ENCODE measurements at places on chromosomes 4 and X.
A peak's percentile ranks its signal among the peaks of the same experiment; 100 is the strongest.

DNA sequence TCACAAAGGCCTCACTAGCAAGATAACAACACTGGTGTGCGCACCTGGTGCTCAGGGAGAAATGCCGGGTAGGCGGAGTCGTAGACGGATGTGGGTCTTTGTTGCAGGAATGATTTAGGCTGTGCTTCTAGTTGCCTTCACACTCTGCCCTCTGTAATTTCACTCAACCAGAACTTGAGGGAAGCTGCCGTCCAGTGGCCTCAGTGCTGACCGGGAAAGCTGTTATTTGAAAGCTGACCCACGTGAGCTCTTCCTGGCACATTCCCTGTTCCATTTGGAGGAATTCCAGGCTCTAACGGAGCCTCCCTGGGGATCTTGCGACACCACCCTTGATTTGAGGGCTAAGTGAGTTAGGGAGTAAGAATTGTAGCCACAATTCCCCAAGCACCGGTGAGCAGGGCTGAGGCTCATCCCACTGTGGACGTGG is 15.9 kb downstream of the SH3TC1 start:
- no peak for DNase-seq

- peak; percentile 7 for DNase-seq
Observed at GRCh38 chrX:153794897-153795816, 689 bp downstream of the SSR4 start.

DNA sequence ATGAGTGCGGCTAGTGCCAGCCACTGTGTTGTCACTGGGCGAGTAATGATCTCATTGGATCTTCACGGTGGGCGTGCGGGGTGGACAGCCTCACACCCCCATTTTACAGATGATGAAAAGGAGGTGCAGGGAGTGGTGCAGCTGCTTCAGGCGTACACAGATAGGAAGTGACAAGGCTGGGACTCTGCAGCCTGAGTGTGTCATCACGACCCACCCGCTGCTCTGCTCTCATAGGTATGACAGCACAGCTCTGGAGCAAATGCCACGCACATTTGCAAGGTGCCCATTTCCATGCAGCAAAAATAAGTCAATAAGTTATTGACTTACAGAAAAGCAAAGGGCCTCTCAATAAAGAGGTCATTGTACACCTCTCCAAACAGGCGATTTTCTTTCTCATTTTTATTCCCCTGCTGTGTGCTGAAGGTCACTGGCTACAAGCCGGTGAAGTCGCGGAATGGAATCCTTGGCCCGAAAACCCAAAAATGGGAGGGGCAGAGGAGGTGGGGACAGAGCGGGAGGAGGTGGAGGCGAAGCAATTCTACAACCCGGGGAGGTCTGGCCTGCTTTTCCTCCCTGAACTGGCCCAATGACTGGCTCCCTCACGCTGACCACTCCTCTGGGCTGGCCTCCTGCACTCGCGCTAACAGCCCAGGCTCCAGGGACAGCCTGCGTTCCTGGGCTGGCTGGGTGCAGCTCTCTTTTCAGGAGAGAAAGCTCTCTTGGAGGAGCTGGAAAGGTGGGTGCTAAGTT is at the start of gene SOD3:
Gene SOD3 (plus strand): TSS at position 658 of the 750 bp plus-strand sequence. CDS start 3,949 bp downstream, outside the sequence.
- no peak for DNase-seq

DNA sequence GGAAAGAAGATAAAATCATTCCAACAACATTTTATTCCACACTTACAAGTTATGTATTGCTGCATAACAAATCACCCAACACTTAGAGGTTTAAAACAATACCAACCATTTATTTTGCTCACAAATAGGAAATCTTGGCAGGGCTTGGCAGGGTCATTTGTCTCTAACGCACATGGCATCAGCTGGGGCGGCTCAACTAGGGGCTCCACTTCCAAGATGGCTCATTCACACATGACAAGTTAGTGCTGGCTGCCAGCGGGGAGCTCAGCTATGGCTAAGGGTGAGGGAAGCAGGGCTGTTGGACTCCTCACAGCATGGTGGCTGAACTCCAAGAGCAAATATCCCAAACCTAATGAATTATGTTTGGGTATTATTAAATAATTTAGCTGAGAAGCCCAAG is 377.0 kb downstream of the ZNF674 start:
- no peak for DNase-seq

DNA sequence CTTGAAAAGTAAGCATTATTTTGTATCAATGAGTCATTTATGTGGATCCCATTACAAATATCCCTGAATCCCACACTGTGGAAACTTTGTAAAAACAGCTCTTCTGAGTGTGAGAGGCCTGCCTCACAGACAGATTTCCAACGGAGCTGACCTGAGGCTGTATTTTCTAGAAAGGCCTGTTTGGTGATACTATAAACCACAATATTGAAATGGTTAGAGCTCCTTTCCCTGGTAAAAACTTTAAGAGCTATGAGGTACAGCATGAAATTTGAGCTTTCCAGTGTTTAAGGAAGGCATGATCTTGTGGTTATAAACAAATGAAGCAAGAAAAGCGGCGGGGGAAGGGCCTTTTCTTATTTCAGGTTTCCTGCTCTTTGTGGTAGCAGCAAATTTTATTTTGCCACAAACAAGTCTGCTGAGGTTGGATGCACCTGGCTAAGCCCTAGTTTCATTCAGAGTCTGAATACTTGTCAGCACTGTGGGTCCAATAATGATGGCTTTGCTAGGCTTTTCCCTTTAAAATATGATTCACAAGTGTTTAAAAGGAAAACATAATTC is 86.8 kb upstream of the ETNPPL start:
- peak; percentile 13 for DNase-seq

DNA sequence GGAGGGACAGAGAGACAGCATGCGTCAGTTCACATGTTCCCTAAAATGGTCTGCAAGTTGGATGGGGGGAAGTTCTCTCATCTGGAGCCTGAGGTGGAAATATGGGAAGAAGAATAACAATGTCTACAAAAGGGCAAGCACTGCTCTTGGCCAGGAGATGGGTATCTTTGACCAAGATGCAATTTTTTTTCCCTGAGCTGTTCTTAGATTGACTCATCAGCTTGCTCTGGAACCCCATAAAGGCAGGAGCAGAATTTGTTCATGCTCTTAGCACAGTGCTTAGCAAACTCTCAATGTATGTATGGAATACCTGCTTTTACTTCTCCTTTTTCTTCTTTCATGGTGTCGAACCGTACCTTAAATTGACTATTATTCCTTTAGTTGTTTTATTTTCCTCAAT is 90.5 kb upstream of the ZNF827 start:
- DNase-seq = no peak

GRCh38 chr4:150098214-150098613 is 20.0 kb downstream of the DCLK2 start:
- no peak for DNase-seq

DNA sequence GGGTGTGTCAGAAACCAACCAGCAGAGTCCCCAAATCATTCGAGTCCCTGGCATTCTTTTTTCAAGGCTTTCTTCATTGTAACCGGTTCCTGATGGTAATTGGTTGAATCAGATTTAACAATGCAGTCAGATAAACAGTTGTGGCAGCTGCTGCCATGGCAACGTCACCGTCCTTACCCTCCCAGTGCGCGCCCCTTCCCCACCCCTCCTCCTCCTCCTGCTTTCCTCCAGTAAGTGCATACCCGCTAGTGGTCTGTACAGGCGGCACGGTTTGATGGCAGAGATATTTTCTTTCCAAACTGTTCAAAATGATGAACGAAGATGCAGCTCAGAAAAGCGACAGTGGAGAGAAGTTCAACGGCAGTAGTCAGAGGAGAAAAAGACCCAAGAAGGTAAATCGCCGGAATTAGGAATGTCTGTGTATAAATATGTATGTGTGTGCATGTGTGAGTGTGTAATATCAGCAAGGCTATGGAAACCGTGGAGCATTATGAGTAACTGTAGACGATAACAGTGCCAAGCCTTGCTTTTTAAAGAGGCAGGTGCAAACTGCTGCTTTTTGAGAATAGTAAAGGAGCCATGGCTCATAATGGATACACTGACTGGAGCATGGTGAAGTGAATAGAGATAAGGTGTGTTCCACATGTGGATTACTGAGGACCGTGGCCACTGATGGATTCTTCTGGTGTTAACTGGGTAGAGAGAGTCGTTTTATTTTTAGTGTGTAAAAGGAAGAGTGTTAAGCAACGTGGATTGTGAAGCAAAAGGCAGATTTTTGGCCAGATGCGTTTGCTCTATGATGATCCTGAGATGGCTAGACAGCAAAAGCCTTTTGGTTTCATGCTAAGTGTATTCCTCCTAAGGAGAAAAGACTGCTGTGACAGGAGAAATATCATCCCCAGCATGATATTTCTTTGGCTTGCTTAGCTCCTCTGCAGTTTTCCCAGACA is at the start of gene ANK2:
Gene ANK2 (plus strand): TSS at position 233 of the 950 bp plus-strand sequence. CDS start 76 bp downstream, at position 309.
- no peak for DNase-seq

GRCh38 chrX:120365968-120366367 is 4.1 kb downstream of the ATP1B4 start:
- DNase-seq = no peak

GRCh38 chr4:187840814-187841213 is 154.8 kb upstream of the ZFP42 start:
- no peak for DNase-seq

- no peak for DNase-seq
Observed at GRCh38 chr4:85565761-85566480, 91.0 kb downstream of the ARHGAP24 start.

DNA sequence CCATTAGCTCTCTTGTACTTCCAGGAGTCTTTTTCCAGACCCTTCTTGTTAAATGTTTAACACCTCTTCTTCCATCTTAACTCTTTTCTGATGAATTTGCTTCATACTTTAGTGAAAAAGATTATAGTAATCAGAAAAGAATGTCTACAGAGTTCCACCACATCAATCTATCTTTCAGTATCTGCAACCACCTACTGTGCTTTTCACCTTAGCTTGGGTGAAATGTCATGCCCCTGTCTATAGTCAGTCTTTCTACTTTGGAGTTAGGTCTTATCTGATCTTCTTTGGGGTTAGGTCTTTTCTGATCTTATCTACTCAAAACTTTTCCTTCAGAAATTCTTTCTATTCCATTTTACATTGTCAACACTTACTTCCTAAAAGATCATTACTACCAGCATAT is 1310.2 kb downstream of the PCDH7 start:
- no peak for DNase-seq

DNA sequence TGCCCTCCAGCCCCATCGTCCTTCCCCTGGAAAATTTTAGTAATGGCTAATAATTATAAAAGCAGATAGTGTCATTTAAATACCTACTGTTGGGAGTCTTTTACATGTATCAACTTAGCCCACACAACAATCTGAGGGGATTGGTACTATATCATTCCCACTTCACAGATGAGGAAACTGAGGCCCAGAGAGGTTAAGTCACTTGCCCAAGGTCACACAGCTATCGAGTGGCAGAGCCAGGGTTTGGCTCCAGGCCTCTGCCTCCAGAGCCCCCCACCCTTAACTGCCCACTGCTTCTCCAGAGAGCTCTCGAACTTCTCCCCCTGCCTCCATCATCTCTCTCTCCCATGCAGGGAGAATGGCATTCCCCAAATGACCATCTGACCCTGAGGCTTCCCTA is 7.4 kb downstream of the C4orf50 start:
- DNase-seq = no peak

DNA sequence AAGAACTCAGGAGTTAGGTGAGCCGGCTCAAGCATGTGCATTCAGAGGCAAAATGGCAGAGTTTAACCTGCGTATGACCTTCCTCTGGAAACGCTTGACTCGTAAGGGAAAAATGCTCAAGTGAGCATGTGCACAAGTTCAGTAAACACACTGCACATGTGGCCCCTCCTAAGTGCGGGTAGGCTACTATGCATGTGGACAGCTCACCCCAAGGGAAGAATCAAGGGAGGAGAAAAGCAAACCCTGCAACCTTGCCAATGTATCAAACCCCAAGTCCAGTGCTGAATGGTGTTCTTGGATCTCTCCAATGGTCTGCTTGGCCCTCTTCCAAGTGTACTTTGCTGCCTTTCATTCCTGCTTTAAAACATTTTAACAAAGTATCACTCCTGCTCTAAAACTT is 407.1 kb downstream of the ADAM29 start:
- no peak for DNase-seq

DNA sequence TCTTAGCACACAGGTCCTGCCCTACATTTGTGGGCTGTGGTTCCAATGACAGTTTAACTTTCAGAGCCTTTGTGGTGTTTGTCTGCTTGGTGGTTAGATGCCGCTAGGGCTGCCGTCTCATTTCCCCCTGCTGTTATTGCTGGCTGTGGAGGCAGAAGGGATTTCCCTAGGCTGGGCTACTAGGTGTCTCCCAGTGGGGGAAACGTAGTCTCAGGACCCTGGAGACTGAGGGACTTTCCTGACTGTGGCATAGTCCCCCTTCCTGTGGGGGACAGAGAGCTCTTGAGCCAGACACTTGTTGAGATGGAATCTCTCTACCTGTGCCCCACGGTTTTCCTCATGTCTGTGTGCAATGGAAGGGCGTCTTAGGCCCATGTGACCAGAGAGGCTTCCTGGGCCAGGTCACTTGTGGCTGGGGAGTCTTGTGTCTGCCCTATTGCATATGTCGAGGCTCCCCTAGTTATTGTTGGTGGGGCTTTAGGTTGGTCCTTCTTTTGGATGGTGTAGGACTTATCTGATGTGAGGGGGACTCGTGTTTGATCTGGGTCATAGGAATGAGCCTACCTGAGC is 68.2 kb downstream of the ARHGAP10 start:
- peak; percentile 85 for DNase-seq

GRCh38 chr4:34733185-34733941 is 1511.0 kb downstream of the ARAP2 start:
- DNase-seq = no peak

DNA sequence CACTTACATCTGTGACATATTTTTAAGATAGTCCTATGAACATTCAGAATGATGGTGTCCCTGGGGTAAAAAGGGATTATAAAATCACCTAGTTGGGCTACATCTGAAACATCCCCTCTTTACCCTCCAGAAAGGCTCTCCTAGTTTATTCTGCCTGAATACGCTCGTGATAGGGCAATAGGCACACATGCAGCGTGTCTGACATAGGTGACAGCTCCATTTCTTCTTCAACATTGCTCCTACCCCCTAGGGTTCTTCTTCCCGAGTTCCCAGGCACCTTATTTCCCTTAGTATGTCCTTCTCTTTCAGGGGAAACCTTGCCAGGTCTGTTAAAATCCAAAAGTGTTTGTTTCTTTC is 27.1 kb upstream of the CFAP299 start:
- no peak for DNase-seq

GRCh38 chr4:101981756-101982155 is 191.2 kb downstream of the BANK1 start:
- DNase-seq = no peak

Data from CD4-positive, alpha-beta T cell (primary cell).